CD4-positive, alpha-beta T cell treated with Interleukin-17A for 1 hour (primary cell): ENCODE measurements at places on chromosomes 2 and 18.

GRCh38 chr18:27724362-27724761 lies 452.6 kb downstream of the CDH2 start:
- DNase-seq: no peak

DNA sequence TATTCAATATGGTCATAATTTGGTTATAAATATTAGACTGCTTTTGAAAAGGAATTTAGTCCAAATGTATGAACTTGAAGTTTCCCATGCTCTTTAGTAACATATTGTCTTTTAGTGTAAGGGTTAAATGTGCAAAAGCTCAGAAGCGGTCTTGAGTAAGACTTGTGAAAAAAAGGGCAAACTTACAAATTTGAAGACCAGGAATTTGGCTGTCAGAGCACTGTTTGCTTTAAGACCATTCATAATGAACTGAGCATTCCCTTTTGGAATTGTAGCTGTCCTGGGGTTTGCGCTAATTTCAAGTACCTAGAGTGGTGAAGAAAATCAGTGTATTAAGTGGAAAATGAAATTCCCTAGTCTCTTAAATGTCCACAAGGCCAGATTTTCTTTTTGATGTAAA lies 6.9 kb upstream of the ZEB2 start:
- DNase-seq: no peak

DNA sequence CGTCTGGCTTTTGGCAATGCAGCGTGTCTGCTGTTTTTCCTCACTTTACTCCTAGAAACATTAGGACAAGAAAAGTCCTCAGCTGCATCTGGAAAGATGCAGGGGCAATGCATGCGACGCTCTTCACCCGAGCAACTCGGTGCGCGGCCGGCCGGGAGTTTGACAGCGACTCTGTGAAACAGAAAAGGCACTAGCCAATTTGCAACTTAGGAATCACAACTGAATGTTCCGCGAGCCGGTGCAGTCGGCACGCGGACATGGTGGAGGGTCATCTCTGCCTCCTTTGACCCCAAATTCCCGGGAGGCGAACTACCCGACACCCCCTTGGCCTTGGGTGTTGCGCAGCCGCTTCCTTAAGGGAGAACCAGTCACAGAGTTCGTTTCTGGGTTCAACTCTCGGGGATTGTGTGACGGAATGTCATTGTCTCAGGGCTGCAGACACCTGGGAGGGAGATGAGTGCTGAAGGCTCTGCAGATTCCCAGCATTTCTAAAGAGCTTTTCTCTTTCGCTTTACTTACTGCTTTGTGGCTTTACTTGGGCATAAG lies 9.8 kb downstream of the NR4A2 start:
- peak; percentile 20 for DNase-seq

DNA sequence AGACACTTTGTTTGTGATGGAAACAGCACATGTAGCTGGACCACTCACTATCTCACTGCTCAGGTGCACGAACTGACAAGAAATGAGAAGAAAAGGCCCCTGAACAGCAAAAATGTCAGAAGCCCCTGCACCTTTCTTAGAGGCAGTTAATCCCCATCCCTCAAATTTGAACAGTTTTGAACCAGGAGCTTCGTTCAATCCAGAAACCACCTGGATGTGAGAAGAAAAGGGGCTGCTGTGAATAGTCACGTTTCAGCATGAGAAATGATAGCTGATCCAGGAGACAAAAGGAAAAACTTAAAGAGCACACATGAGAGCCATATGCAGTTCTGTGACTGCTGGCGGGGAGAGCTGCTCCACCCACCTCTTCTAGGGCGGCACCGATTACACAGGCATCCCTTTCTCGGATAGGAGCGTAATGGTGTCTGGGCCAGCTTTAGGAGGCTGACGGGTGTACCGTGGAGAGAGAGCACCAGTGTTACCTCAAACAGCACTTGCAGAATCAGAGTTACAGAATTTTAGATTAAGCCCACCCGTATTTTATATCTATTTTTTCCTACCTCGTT lies 117.0 kb upstream of the EML6 start:
- peak; percentile 31 for DNase-seq

DNA sequence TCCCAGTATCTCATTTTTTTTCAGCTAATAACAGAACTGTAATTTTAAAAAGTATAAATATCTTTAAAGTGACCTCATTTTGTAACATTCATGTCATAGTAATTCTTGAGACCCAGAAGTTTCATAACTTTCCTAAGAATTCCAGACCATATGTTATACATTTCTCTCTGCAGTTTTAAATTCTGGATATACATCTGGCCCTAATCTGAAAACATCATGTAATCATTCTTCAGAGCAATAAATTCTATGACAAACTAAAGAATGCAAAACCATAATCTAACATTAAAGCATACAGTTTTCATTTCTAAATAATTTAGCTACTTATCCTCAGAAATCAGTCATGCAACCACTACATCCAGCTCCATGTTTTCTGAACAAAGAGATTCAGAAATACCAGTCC lies 198.3 kb upstream of the SLC35G4 start:
- DNase-seq: no peak

GRCh38 chr2:160200921-160201320 lies 849 bp upstream of the ITGB6 start:
- no peak for DNase-seq
